ENCODE measurements at places on chromosomes 5 and 9.

- DNase-seq, result no peak
These were observed 27.4 kb downstream of the RCL1 start for GRCh38 chr9:4820168-4820567.

GRCh38 chr5:359301-359897, 37.9 kb downstream of the AHRR start:
- DNase-seq, result no peak

- DNase-seq, result no peak
These were observed 5.4 kb downstream of the MRPL36 start for GRCh38 chr5:1793966-1794900.

DNA sequence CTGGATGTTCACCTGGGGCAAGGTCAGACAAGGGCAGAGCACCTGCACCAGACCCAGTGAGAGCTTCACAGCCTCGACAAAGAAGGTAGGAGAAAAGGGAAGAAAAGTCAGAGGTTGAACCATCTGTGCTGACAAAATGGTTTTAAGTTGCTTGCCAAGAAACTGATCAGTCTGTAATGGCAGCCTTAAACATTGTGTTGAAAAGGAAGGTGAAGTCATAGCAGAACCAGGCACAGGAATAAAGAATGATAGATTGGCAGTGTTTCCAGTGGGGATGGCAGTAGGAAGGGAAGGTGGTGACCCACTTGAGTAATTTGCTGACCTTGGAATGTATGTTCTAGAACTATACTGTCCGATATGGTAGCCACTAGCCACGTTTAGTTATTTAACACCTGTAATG, 34.2 kb downstream of the HTR4 start:
- no peak for DNase-seq

DNA sequence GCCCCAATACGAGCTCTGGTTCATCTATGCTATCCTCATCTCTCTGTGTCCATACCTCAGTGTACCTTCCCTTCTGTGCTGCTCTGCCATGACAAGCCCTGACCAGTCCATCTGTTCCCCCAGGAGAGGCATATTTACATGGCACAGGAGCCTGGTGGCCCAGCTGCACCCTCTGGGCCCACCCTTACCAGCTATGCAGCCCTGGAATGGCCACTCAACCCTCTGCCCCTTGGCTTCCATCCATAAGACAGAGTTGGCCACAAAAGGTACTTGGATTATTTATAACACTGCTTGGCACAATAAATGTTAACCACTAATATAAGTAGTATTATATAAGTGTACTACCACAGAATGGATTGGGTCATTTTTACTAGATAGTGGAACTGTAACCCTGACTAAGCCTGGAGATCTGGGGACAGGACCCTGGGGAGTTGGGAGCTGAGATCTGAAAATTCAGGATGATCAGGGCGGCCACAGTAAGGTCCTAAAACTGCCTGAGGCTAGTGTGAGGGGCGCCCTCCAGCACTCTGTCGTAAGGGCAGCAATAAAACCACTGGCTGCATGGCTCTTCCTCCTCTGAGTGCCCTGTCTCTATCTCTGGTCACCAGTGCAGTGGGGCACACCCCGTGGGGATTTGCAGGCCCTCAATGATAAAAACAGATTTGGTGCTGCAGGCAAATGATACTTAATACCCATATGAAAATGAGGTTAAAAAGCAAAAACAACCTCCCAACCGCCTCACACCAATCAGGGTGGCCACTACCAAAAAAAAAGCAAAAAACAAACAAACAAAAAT, 65.8 kb downstream of the SEMA4D start:
- DNase-seq, result no peak

Data from SK-N-DZ (cell line).